Stimulated activated CD8-positive, alpha-beta memory T cell treated with anti-CD3 and anti-CD28 coated beads, Interleukin-4, amount 100 ng/mL, for 4 hours (primary cell): ENCODE measurements at places on chromosomes 5 and 9.

GRCh38 chr5:10578869-10579268 lies 15.0 kb downstream of the ANKRD33B start:
- no peak for DNase-seq

DNA sequence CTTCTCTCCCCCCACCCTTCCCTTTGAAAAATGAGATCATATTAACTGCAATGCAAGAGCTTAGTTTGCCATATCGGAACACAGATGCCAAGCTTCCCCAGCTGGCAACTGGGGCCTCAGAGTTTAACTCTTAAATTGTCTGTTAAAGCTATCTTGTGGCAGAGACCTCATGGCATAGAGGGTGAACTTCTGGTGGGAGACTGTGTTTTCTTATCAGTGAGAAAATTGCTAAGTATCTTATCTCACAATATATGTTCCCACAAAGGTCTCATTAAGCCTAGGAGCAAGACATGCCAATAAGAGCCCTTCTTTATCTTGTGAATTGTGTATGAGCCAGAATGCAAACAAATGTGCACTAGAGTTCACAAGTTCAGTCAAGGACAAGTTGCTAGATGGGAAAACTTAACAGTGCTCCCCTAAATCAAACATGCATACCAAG lies 12.3 kb downstream of the NFIB start:
- DNase-seq: no peak

DNA sequence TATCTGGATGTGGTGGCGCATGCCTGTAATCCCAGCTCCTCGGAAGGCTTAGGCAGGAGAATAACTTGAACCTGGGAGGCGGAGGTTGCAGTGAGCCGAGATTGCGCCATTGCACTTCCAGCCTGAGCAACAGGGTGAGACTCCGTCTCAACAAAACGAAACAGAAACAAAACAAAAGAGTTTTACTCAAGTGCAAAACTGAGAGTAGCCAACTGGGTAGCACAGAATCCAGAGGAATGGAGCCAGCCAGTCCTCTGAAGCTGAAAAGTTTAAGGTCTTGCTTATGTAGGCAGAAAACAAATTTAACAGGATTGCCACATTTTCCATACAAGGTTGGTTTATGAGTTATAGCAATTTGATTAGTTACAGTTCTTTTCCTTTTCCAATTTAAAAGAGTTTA lies 32.0 kb downstream of the SPIN1 start:
- no peak for DNase-seq

GRCh38 chr5:157273131-157273556 lies 7.2 kb downstream of the CYFIP2 start:
- DNase-seq: no peak

DNA sequence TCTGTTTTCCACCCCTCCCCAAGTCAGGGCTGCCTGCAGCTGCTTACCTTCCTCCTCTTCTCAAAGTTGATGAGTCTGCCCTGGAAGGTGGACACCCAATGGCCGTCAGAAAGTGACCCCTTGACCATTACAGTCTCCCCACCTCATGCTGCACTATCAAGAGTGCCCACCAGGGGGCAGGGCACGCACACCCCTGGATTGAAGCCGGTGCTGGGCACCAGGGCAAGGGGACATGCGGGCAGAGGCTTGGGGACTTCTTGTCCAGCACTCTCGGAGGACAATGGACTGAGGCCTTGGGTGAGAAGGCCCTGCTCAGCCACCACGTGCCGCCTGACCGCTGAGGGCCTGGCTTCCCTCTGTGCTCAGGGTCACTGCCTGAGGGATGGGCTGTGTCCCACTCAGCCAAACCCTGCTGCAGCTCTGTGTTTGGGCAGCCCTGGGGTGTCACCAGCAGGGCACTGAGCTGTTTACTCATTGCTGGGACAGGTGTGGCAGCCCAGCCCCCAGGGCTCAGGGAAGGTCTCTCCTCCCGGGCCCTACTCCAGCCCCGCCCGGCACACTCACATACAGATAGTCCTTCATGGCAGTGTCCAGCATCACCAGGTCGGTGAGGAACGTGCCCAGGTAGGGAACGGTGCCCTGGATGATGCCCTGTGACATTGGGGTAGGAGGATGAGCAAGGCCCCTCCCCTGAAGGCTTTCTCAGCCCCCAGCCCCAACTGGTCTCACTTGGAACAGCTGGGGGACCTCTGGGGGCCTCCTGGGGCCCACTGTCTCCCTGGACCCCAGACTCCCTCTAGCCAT lies 17.7 kb downstream of the RALGDS start:
- DNase-seq: no peak

GRCh38 chr9:35882263-35882848 lies 12.2 kb upstream of the OR13J1 start:
- peak; percentile 70 for DNase-seq

- no peak for DNase-seq
Measured at GRCh38 chr5:40306869-40307487, 372.7 kb upstream of the PTGER4 start.

DNA sequence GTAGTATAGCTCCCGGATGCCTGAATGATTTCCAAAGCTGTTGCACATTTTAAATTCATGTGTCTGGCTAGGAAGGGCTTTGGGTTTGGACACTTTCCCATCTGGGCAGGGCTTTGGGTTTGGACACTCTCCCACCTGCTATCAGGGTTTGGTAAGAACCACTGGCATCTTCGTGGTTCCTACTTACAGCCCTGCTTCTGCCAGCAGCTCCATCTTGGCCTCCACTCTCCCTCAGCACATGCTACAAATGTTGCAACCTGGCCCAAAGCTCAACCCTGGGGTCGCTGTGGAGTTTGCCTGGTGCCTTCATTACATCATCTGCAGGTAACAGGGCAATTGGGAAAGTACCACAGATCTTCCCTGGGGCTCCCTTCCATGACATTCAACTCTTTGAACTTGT lies 3.5 kb downstream of the TMCO6 start:
- DNase-seq: no peak

DNA sequence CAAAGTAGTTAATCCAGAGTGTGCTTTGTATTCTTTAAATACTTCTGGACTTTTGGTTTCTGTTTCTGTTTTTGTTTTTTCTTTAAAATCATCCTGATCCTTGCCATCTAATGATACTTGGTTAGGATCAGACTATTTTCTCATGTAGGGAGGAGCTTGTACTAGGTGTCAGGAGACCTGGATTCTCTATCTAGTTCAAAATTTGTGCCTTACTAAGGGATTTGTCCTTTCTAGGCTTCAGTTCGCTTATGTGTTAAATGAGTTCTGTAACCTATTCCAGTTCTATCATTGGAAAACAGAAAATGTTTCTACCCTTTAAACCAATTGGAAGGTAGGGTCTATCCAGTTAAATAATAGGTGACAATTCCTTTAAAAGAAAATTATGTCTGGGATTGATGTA lies 3.3 kb upstream of the MEF2C start:
- no peak for DNase-seq

GRCh38 chr9:114694146-114694545 lies 12.2 kb upstream of the TEX48 start:
- no peak for DNase-seq

DNA sequence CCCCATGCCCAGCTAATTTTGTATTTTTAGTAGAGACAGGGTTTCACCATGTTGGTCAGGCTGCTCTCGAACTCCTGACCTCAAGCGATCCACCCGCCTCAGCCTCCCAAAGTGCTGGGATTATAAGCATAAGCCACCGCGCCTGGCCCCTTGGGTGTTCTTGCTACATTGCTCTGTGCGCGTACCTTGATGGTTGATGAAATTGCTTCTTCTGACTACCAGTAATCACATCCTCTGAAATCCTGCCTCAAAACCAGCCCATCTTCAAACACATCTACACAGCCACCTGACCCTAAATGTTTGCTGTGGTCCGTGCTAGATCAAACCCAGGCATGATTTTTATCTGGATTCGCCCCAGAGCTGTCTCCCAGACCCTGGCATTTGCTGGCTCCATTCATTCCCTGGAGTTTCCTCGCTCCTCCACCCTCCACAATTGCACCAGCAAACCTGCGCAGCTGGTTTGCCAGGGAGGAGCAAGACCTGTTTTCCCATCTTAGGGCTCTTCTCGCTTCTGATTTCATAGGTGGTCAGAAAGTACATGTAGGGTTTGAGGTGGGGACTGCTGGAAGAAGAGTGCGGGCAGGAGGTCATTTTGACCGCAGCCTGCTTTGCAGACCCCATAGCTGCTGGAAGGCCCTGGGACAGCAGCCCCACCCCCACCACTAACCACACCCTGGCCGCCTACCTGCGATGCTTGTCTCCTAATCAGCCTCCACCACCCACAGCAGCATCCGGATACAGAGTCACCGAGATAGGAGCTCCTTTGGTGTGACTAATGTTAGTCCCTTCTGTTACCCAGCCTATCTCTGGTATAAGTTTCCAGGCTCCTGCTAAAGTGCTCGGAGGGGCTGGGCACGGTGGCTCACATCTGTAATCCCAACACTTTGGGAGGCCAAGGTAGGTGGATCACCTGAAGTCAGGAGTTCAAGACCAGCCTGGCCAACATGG lies 22.7 kb downstream of the SWI5 start:
- no peak for DNase-seq

DNA sequence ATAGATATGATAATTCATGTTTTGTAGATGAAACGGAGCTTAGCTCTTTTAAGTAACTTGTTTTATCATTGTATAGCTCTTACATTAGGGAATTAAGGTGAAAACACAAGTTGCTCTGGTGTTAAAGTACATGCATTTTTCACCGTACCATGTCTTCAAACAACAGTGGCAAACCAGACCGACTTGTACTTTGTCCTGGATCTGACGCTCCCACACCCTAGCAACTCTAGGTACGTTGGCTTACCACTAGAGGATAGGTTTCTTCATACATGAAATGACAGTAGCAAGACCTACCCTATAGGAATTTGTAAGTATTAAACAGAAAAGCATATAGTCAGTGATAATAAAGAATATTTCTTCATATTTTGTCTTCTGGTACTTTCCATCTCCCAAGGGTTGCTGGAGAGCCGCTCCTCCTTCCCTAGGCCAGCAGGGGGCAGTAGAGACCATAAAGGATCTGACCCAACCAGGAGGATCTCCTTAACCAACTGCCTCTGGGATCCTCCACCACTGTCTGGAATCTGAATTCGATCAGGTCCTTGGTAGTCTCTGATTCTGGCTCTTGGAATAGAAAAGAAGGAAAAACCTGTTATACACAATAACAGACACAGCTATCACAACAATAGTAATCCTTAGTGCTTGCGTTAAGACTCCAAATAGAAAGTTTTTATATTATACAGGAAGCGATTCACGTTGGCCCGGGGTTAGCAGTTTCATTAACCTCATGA lies 136.7 kb downstream of the CAVIN4 start:
- DNase-seq: no peak

DNA sequence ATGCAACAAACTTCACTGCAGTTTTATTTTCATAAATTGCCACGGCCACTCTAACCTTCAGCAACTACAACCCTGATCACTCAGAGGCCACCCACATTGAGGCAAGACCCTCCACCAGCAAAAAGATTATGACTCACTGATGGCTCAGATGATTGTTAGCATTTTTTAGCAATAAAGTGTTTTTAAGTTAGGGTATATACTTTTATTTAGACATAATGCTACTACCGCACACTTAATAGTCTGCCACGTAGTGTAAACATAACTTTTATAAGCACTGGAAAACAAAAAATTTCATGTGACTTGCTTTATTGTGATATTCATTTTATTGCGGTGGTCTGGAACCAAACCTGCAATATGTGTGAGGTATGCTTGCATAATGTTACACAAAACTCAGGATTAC lies 257.9 kb downstream of the ZSWIM6 start:
- DNase-seq: no peak

GRCh38 chr9:14043483-14043882 lies 270.5 kb downstream of the NFIB start:
- no peak for DNase-seq

- no peak for DNase-seq
Measured at GRCh38 chr9:125969868-125970267, 222.7 kb downstream of the PBX3 start.

DNA sequence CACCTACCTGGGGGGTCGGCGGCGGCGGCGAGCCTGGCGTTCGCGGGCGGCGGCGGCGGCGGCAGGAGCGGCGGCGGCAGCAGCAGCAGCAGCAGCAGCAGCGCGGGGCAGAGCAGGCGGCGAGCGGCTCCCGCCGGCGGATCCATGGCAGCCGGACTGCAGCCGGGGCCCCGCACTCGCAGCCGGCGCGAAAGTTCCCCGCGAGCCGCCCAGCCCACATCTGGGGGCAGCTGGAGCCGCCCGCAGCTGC lies 153 bp downstream of the ADAMTS2 start:
- no peak for DNase-seq

GRCh38 chr5:143209881-143210395 lies 193.5 kb downstream of the NR3C1 start:
- DNase-seq: no peak

DNA sequence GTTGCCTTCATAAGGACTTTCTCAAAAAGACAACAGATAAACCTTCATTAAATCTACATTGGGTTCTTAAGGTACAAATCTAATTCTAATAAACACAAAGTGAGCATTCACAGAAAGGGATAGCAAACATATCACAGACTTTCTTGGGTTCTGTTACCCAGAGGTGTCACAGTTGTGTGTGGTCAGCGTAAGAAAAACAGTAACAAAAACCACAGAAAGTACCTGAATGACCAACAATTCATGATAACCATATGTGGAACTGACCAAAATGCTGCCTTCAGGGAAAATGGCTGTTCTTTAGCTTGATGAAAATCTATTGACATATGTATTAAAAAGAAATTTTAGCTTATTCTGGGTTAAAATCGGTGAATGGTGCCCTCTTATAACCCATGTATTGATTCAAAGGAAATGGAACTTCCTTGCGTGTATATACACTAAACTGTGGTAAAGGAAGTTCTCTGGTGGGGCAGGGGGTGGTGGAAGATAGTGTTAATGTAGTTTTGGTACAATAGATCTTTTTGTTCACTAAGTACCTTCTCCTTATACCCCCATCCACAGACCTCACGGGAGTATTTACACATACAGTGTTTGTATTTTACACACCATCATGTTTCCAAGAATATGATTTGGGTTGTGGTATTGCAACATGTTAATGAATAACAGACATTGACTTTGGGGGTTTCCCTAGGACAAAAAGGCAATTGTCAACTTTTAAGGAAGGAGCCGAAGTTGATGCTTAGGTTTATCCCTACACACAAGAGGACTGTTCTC lies 152.5 kb downstream of the APBA1 start:
- DNase-seq: no peak

GRCh38 chr9:121648172-121648571 lies 3.3 kb upstream of the DAB2IP start:
- DNase-seq: no peak

DNA sequence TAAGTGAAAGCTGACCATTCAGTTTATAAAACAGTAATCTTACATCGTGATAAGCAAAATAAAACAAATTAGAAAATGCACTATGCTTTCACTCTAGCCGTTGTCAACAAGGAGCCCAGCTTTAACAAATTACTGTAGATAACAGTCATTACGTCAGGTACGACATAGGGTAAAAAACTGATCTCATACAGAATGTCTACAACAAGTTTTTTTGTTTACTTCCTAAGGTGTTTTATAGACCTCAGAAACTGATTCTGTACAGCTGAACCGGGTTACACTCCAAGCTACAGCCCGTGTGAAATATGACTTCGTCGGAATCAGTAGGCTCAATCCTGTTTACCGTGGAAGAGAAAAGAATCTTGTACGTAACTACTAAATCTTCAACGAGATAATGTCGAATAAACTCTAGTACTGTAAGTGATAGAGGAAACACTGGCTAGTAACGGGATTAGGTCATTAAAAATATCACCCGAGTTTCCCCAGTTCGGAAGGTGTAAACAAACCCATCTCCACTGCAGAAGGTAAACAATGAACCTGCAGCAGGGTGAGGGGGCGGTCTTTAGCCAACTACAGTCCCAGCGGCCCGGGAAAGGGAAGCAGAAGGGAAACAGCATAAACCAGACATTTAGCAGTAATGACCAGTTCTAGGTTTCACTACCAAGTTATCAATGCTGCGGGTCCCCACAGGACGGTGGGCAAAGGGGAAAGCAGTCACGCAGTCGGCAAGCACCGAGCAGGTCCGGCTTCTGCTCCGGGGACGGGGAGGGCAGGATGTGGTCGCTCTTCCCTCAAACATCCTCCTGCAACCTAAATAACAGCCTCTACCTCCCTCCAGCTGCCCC lies 1.1 kb downstream of the RICTOR start:
- DNase-seq: peak; percentile 4
